Activated T-cell treated with anti-CD3 and anti-CD28 coated beads, Interleukin-2, amount 50 U/mL, for 1 hour (primary cell): ENCODE measurements at places on chromosomes 11 and 22.

GRCh38 chr22:28670756-28671155 is 8.9 kb downstream of the TTC28 start:
- DNase-seq: no peak

DNA sequence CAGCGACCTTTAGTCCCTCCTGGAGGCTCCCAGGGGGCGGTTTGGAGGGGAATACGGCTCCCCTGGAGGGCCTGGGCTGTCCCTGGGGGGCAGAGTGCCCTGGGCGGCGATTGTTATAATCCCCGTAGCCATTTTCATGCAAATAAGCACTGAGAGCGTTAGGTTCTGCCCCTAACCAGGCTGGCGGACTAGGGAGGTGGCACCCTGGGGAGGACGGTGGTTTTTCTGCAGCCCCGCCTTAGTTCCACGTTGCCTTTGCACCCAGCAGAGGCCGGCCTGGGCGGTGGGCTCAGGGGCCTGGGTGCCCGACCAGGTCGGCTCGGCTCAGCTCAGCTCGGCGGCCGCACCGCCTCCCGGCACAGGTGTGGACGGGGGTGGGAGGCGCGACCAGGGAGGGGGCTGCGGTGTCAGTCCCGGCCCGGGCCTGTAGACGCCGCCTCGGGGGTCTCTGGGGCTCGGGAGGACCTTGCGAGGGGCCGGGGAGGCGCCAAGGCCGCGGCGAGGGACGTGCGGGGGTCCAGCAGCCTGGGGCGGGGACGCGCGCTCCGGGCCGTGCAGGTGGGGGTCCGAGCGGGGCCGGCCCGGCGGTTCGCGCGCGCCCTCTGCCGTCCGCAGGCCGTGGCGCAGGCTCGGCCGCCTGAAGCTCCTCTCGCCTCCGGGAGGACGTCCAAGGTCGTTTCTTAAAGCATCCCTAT is 2.3 kb upstream of the DUSP8 start:
- peak; percentile 76 for DNase-seq

DNA sequence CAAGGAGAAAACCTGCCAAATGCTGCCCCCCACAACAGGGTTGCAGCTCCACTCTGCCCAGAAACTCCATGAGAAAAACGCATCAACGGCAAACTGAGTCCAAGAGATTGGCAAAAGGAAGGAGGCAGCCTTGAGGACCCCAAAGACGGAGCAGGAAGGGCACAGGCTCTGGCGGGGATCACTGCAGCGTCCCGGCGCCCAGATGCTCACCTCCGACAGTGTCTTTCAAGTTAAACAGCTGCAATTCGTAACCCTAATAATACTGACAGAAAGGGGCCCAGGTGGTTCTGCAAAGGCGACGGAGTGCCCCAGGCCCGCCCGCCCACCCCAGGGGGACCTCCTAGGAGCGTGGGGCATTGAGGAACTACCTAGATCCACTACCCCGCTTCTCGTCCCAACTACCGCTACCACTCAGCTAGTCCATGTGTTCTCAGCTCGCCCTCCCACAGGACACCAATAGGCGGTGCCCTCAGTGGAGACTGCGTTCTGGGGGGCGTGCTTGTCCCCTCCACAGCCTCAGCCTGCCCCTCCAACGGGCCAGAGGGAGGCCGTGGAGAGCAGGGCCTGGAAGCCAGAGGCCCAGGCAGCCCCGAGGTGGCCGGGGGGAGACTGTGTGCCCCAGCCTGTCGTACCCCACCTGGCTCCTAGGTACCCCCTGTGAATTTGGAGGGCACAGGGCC is 127.4 kb downstream of the PHF21B start:
- DNase-seq: no peak

DNA sequence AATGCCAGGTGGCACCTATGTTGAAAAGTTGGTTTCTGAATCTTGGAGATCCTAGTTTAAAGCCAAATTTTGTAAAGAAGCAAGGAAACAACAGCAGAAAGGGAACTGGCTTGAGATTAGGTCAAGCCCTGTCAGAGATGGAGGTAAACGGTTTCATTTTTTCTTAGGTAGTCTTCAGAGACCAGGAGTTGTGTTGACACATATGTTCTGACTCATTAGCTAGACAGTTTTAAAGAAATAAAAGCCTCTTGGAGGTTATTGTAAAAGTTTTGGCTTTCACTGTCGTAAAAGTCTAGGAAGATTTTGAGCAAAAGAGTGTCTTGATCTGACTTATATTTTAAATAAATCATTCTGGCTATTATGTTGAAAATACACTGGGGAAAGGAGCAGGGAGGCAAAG is 151.5 kb upstream of the CTSC start:
- no peak for DNase-seq

GRCh38 chr11:66473608-66474515 is 6.4 kb upstream of the DPP3 start:
- no peak for DNase-seq

- no peak for DNase-seq
These were observed 1.2 kb downstream of the DCHS1 start for GRCh38 chr11:6654281-6655019.

- DNase-seq: no peak
These were observed 330 bp downstream of the ACP2 start for GRCh38 chr11:47248304-47248663.

- peak; percentile 74 for DNase-seq
These were observed 46.1 kb upstream of the SCUBE2 start for GRCh38 chr11:9137293-9138132.

GRCh38 chr11:1966531-1966930 is 19.4 kb downstream of the MRPL23 start:
- no peak for DNase-seq
